ENCODE measurements at places on chromosomes 7 and 10.

- no peak for DNase-seq
These were observed 45.1 kb upstream of the LRRC4 start for GRCh38 chr7:128076196-128076795.

GRCh38 chr10:73876971-73877370 lies 2.6 kb upstream of the CAMK2G start:
- DNase-seq, result no peak

- no peak for DNase-seq
These were observed 4.2 kb upstream of the CCNY start for GRCh38 chr10:35331894-35332640.

DNA sequence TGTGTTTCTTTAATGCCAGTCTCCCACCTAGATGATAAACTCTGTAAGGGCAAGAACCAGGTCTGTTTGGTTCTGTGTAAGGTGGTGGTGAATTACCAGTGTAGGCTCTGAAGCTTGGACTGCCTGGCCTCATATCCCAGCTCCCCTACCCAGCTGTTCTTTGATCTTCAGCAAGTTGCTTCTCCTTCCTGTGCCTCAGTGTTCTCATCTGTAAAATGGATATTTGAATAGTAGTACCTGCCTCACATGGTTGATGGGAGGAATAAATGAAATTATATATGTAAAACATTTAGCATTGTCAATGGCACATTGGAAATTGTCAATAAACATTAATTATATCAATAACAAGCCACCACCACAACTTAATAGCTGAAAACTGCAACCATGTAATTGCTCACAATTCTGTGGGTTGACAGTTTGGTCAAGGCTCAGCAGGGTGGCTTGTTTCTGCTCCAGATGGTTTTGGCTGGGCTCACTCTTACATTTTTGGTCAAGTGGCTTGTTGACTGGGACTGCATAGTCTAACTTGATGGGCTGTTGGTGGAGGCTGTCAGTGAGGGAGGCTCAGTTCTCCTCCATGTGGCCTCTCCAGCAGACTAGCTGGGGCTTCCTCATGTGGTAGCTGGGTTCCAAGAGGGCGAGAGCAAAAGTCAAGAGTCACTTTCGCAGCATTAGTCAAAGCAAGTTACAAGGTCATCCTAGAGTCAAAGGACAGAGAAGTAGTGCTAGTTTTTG lies 84.5 kb upstream of the DUSP5 start:
- no peak for DNase-seq

DNA sequence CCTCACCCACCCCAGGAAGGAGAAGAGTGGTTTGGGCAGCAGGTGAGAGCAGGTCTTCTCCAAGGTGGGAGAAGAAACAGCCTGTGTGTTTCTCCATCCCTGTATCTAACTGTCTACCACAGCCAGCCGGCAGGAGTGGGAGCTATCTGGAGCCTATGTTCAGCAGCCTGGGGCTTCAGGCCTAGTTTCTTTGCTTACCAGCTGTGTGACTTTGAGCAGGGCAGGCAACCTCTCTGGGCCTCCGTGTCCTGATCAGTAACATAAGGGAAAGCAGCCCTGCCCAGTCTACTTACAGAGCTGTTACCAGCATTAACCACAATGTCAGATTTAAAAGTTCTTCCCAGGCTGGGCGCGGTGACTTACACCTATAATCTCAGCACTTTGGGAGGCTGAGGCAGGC lies 450.7 kb upstream of the ZMIZ1 start:
- no peak for DNase-seq

GRCh38 chr7:110322796-110323195 lies 768.1 kb upstream of the LRRN3 start:
- no peak for DNase-seq

- no peak for DNase-seq
These were observed 162.6 kb downstream of the BICC1 start for GRCh38 chr10:58675321-58675720.

DNA sequence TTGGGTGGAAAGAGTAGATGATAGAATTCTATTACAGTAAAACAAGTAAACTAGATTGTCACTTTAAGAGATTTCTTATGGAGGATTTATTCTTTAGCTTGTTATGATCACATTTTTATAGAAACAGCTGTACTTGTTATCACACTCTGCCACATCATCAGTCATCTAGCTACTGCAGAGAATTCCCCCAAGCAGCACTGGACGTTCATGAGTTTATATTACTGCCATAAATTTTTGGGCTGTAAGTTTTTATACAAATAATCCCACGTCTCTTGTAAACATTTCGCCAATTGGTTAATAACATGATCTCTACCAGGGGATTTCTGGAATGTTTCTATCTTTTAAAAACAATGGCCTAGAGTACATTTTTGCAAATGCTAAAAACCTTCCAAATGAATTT lies 238.8 kb downstream of the POLR1F start:
- no peak for DNase-seq

DNA sequence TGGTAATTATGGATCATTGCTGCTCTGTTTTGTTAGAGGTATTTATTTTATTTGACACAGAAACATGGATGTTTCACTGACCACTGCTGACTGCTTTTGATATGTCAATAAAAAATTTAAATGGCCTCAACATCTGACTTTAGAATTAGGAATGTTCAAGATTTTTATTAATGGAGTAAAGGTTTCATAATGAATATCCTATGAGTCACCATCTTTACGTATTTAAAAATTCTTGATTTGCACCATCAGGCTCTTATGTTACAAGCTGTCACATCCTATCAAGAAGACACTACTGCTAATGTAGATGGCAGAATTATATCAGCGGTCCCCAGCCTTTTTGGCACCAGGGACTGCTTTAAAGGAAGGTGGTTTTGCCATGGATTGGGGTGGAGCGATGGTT lies 578.7 kb upstream of the NRP1 start:
- DNase-seq, result no peak

- peak; percentile 49 for DNase-seq
These were observed 45.9 kb upstream of the KCNIP2 start for GRCh38 chr10:101889256-101890210.

DNA sequence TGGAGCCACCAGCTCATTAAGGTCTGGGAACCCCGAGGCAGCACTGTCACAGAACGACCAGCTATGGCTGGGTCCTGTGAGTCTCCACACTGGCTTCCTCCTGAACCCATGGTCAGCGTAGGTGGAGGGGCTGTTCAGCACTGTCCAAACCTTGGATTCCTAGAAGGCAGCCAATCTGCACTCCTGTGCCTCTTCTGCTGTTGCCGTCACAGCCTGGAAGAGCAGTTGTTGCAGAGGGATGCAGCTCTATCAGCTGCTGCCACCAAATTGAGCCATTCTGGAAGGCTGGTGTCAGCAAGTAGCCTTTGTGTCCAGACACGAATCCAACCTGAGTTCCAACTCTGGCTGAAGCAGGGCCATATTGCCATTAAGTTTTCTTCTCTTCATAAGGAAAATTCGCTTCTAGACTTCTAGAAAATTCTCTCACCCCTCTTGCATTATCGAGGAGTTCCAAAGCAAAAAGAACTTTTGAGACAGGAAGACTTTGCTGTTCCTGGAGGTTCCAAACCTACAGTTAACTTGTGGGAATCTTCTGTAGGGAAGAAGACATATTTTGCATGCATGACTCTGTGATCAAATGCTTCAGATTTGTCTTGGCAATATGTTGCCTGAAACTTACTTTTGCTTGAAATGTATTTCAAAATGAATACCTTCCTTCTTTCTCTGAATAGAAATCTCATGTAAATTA lies 84.0 kb downstream of the LRGUK start:
- DNase-seq, result no peak

GRCh38 chr10:25226775-25227682 lies 52.2 kb downstream of the GPR158 start:
- peak; percentile 13 for DNase-seq

GRCh38 chr10:12643279-12643678 lies 293.9 kb downstream of the CAMK1D start:
- DNase-seq, result no peak

GRCh38 chr10:34081948-34082347 lies 733.1 kb downstream of the PARD3 start:
- DNase-seq, result no peak
